ENCODE measurements at places on chromosomes 1 and 21.

GRCh38 chr1:84278905-84279304 lies 22.6 kb upstream of the SAMD13 start:
- DNase-seq = no peak

DNA sequence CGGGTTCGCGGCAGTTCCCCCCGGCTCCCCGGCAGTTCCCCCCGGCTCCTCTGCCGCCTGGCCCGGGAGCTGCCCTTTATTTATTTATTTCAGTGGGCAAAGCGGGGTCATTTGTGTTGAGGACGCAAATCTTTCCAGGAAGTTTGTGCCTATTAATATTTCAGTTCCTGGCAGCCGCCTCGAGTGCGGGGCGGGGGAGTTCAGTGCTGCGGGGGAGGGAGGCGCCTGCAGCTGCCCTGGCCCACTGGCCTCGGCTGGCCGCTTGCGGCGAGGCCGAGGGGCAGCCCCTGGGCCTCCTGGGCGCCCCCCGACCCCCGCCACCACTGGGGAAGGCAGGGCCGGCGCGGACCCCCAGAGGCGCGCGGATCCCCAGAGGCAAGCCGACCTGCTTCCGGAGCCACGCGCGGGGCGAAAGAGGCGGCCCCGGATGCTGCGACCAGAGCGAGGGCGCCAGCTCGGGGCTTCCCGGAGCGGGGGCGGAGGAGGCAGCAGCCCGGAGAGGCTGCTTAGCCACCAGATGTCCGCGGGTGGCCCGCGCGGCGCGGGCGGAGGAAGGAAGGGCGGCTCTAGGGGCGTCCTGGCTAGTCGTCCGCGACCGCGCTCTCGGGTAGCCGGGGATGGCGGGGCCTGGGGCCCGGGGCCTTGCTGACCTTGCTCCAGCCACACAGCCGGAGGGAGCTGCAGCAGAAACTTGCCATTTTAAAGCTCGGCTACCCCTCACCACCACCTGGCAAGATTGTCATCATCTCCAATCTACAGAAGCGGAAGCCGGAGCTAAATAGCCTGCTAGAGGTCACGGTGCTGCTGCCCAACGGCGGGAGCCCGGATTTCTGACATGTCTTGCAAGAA lies 48.0 kb downstream of the H3-3A start:
- peak; percentile 87 for DNase-seq

DNA sequence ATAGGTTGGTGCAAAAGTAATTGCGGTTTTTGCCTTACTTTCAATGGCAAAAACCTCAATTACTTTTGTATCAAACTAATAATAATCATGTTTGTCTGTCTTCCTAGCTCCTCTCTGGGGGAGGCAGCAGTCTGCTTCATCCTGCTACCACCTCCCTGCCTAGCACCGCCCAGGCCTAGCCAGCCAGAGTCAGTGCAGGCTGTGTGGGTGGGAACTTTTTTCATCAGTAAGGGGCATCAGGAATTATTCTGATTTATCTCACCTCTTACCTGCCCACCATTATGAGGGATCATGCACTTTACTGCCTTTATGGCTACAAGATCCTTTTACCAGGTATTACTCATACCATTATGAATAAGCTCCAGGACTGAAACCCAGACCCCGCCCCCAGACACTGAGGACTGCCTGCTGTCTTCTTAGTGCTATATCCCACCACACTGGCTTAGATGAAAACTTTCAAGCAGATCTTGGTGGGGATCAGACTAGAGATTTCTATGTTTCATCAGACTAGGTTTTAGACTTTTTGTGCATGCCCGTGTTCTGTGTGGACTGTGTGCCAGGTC lies 116.4 kb downstream of the PBX1 start:
- DNase-seq = no peak

DNA sequence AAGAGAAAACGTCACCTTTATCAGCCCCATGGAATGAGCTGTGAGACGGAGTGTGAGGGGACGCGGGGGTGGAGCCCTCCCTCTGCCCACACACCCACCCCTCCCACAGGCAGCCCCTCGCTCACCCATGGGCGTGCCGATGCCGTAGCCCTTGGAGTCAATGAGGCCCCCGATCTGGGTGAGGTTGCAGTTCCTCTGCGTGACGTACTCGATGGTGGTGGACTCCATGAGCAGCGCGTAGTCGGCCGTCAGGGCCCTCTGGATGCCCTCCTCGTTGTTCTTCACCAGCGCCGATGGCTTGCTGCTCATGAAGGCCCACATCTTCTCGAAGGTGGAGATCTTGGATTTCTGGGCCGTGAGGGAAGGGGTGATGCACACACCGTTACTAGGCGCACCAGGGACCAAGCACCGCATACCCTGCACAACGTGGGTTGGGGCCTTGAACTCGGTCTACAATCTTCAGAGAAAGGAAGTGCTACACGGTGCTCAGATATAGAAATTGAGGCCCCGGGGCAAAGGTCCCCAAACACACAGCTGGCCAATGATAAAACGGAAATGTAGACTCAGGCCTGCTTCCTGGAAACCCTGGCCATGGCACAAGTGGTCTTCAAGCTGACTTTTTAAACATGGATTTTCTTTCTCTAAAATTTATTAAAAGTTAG lies 228.2 kb downstream of the GRIK3 start:
- DNase-seq = no peak

DNA sequence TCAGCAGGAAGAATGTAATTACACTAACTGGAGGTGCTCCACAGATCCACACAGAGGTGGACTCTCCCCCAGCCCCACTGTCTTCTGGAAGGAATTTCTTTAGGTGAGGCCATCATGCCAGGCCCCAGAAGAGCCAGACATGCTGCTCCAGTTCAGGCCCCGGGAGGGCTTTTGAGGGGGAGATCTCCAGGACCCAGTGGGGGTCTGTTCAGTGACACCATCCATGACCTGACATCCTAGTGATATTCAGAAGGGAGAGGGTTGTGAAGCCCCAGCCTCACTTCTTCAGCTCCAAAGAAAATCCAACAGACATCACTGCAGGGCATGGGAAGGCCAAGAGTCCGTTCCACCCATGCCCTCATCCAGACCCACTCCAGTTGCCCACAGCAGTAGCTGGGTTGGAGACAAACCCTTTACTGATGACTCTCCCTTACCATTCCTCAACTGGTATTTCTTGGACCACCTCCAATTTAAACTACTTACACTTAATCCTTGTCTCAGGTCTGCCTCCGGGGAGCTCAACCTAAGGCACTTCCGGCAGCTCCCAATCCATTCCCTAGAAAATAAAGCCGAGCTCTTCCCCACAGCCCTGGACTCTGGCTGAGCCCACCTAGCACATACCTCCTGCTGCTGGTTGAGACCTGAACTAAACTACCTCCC lies 39.2 kb downstream of the CSMD2 start:
- DNase-seq = no peak

GRCh38 chr1:17919525-17920439 lies 164.6 kb downstream of the ACTL8 start:
- peak; percentile 35 for DNase-seq

DNA sequence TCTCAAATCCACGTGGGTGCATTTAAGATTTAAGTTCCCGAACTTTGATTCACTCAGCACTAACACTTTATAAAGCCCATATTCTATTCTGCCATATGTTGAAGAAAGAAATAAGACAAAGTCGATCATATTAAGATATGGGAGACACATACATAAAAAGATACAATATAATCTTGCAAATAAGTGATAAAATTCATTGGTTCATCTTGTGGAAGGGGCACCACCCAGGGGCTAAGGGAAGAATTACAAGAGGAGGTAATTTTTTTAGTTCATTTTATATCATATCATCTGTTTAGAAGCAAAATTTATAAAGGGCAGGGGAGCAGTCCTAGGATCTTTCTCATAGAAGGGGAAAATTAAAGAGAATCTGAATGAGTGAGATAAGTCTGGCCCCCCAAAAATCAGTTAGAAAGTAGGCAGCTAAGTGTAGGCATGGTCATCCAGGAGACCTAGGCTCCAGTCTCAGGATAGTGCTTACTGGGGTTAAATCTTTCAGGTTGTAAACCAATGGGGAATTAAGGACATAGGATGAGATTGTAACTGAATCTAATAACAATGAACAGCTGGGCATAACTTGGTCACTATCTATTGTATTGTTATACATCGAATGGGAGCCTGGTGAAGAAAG lies 124.2 kb upstream of the L1TD1 start:
- DNase-seq = no peak

GRCh38 chr1:24872061-24872850 lies 57.8 kb downstream of the RUNX3 start:
- DNase-seq = peak; percentile 49

DNA sequence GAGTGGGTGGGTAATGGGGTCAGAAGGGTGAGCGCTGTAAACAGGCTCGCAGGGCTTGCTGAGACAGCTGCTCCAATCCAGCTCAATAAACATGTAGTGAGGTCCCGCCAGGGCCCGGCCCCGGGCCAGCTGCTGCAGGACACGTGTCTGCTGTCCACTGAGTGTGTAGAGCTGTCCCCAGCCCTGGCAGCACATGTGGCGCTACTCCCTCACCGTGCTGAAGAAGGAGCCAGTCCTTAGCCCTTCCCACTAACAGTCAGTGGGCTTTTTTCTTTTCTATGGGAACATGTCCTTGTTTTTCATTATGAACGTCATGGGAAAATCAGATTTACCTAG lies 78.9 kb upstream of the C1orf174 start:
- DNase-seq = peak; percentile 39

DNA sequence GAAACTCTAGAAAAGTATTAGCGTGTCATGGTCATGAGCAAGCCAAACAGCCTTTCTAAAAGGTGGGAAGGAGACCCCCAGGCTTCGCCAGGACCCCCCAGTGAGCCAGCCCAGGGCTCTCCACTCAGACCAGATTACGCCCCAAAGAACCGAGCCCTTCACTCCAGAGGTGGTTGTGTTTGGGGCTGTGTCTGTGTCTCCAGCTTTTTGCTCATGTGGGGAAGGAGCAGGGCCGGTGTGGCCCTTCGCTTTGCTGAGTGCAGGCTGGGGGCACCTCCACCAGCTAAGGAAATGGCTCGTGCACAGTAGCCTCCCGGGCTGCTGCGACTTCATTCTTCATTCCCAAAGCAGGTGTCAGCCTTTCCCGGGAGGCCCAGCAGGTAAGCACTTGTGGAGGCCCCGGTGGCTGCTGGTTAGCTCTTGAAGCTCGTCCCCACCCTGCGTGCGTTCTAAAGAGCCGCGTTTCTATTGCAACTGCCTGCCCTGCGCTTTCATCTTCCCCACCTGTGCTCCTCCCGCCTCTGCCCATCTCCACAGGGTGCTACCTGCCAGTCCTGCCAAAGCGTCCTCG lies 531 bp downstream of the TSPEAR start:
- DNase-seq = no peak

DNA sequence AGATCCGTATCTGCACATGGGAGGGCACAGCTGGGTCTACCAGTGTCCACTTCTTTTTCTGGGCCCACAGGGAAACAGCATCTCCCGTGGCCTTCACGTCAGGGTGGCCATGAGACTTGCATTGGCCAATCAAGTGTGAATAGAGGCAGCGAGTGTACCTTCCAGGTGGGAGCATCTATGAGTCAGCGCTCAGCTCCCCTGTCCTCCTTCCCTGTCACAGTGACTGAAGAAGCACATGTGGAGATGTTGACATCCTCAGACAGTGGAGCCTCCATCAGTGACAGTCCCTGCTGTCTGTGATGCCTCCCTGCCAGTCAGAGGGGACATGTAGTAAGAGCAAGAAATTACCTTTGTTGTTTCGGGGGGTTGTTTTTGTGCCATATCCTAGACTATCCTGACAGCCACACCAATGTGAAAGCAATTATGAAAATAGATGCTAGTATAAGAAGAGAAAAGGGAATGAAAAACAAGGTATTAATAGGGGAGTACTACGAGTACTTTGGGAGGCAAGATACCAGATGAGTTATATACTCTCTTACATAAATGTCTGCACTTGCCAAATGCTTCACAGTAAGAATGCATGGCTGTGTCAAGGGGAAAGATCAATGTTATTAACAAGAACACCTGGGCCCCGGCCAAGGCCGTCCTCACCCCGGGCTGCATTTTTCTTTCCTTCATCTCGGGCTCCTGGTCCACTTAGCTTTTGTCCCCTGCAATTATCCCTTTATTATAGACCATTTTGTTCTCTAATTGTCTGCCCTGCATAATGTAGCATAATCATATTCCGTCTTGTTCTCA lies 86.0 kb downstream of the MATN1 start:
- no peak for DNase-seq

DNA sequence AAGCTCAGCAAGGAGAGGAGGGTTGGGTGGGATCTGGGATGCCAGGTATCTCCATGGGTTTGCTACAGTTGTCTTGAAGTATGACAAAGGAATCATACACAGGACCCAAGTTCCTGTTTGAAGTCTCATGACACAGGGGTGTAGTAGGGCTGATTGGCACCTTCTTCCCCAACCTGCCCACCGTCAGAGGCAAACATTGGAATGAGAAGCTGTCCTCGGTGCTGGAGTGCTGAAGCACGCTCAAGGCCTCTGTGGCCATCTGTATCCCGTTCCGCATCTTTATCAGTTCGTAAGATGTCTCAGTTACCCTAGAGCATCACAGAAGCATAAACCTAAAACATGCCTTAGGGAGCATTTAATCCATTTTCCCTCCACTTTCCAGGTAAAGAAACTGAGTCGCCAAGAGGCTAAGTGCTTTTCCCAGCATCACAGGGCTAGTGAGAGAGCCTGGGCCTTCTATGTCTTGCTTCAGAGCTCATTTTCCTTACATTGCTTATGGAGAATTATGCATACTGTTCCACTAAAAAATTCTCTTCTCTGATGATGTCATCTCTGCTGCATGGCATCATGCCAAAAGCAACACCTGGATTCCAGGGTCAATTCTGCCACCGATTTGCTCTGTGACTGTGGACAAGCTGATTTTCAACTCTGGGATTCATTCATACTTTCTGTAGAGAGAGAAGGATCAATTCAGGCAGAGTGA lies 34.2 kb downstream of the VWA5B1 start:
- DNase-seq = no peak

- DNase-seq = no peak
These were observed 2075.8 kb downstream of the MRPL39 start for GRCh38 chr21:23531444-23531843.

GRCh38 chr21:35528116-35529042 lies 479.3 kb upstream of the RUNX1 start:
- peak; percentile 43 for DNase-seq

DNA sequence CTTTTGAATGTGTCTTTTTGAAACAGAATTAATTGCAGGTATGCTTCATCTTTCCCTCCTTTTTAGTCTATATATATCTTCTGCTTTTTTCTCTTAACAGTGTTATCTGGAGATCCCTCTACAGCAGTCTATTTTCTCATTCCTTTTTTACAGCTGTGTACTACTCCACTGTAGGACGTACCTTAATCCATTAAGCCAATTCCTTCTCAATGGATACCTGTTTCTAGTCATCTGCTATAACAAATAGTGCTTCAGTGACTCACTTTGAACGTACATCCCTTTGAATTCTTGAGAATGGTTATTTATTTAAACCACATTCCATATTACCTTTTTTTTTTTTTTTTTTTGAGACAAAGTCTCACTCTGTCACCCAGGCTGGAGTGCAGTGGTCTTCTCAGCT lies 15.6 kb downstream of the PCNX2 start:
- no peak for DNase-seq

- no peak for DNase-seq
These were observed 103.7 kb upstream of the SOD1 start for GRCh38 chr21:31555741-31556191.

DNA sequence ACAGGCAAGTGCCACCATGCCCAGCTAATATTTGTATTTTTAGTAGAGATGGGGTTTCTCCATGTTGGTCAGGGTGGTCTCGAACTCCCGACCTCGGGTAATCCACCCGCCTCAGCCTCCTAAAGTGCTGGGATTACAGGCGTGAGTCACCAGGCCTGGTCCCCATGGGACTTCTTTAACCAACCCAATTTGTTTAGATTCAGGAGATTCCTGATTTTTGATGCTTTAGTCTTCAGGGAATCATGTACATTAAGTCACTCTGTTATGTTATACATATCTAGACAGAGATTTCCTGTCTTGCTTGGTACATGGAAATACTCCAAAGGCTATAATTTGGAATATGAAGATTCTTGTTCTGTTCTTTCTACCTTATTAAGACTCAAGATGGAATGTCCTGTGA lies 202.4 kb upstream of the L1TD1 start:
- no peak for DNase-seq

Measured in femur (tissue), 1 donor.